ENCODE measurements at places on chromosomes 3 and 15.

DNA sequence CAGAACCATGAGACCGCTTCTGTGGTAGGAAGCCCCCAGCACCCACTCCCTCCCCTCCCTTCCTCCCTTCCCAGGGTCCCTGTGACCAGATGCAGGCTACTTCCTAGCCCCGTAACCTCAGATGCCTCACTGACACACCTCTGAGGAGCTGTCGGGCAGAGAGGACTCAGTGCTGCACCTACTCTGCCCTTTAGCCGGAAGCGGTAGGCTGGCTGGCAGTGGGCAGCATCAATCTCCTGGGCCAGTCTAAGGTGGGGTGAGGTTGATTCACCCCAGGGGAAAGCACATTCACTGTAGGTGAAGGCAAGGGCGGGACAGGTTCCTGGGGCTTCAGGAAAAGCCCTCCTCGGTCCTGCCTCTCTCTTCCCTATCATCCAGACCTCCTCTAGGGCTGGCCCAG, 19.1 kb downstream of the CSRNP1 start:
- DNase-seq = no peak

DNA sequence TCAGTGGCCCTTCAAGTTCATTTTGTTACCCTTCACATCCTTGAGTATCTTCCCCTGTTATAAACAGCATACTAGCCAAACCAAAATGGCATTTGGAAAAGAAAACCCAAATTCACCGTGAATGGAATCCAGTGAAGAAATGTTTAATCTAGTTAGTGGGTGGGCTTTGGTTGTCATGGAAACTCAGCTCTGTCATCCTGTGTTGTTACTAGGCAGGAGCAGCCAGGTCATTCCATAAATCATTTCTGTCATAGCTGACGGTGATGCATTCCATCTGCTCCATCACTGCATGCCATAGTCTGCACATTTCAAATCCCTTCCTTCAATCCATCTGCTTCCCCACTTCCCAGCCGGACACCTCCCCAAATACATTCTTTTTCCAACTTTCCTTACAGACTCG, 140.4 kb upstream of the CGNL1 start:
- DNase-seq = no peak

DNA sequence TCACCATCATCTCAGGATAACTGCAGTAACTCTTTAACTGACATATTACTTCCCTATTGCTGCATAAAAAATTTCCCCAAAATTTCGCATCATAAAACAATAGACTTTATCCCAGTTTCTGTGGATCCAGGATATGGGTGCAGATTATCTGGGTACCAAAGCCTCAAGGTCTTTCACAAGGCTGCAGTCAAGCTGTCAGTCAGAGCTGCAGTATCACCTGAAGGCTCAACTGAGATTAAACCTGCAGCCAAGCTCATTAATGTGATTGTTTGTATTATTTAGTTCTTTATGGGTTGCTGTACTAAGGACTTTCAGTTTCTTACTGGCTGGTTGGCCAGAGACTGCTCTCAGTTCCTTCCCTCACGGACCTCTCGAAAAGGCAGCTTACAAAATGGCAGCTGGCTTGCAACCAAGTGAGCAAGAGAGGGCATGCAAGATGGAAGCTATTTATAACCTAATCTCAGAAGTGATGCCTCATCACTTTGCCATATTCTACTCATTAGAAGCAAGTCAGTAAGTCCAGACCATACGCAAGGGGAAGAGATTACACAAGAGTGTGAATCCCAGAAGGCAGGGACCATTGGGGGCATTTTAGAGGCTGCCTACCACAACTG, 54.9 kb downstream of the DCUN1D1 start:
- no peak for DNase-seq

DNA sequence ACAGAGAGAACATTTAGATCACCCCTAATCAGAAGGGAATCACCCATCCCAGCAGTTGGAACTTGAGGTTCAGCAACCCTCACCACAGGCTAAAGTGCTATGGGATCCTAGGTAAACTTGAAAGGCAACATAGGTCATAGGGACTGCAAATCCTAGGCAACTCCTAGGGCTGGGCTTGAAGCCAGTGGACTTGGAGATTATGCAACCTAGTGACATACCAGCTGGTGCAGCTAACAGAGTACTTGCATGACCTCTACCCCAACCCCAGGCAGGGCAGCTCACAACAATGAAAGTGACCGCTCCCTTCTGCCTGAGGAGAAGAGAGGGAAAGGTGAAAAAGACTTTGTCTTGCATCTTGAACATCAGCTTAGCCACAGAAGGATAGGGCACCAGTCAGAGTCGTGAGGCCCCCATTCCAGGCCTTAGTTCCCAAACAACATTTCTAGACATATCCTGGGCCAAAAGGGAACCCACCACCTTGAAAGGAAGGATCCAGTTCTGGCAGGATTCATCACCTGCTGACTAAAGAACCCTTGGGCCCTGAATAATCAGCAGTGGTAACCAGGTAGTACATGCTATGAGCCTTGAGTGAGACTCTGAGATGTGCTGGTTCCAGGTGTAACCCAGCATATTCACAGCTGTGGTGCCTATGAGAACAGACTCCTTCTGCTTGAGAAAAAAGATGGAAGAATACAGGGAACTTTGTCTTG, 37.6 kb upstream of the FBN1 start:
- DNase-seq = no peak

DNA sequence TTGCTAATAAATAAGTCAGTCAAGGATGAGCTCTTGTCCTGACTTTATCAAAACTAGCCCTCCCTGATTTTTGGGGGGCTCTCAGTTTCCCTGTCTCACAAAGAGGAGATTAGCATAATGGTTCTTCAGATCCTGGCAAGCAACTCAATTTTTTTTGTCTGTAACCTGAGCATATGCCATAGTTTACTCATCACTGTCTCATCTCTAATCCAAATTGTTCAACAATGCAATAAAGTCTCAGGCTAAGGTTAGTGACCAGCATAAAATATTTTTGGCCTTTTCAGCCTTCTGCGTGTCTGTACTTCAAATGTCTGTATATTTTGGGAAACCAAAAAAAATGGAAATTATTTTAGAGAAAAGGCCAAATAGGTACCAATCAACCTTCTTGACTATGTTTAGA, 465.6 kb upstream of the TPRG1 start:
- no peak for DNase-seq
